Spinal cord (tissue), 10 donors: ENCODE measurements at places on chromosomes 6 and 20.

DNA sequence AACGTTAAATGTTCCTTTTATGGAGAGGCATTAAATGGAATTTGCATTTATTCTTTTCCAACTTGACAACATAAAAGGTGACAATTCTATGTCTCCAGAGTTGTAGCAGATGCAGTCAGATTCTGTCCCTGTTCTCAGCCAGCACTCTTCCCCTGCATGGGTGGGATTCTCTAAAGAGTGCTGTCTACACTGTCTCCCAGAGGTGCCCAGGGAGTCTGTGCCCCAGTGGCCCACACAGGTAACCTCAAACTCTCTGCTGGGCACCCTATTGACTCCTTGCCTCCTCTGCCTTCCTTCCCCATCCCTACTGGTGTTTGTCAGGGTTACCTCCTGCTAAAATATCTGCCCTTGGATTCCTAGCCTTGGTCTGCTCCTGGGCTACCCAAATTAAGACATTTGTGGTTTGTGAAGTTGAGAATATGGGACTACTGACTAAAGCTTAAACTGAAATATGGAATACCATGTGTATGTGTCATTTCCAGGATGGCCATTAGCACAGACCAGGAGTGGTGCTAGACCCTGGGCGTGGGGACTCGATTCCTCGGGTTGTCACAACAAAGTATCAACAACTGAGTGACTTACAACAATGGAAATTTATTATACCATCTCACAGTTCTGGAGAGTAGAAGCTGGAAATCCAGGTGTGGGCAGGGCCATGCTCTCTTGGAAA lies 284.7 kb downstream of the CDH26 start:
- peaks cover 18% of the 10 kb centered on the region for H3K4me1 ChIP-seq
- H3K36me3 ChIP-seq: no peaks in the 10 kb centered on the region
- peaks cover 5% of the 10 kb centered on the region for H3K27me3 ChIP-seq
- no peak overlapping the region for H3K4me3 ChIP-seq
- no peak overlapping the region for H3K27ac ChIP-seq

- H3K4me3 ChIP-seq: no peak overlapping the region
- peaks cover 30% of the 10 kb centered on the region for H3K4me1 ChIP-seq
- H3K36me3 ChIP-seq: peaks cover 5% of the 10 kb centered on the region
- no peak overlapping the region for H3K27ac ChIP-seq
- no peak for DNase-seq
Observed at GRCh38 chr20:64108731-64109681, 1.6 kb upstream of the NPBWR2 start.

- peaks cover 66% of the 10 kb centered on the region for H3K4me1 ChIP-seq
- H3K4me3 ChIP-seq: no peak overlapping the region
- H3K27ac ChIP-seq: no peak overlapping the region
- peaks cover 50% of the 10 kb centered on the region for H3K36me3 ChIP-seq
- no peak for DNase-seq
Observed at GRCh38 chr6:158764926-158765325, 54.2 kb downstream of the EZR start.

GRCh38 chr6:79081663-79082062 lies 3.6 kb upstream of the PHIP start:
- H3K36me3 ChIP-seq: no peaks in the 10 kb centered on the region
- H3K4me3 ChIP-seq: no peak overlapping the region
- no peak overlapping the region for H3K27ac ChIP-seq
- no peaks in the 10 kb centered on the region for H3K27me3 ChIP-seq
- no peaks in the 10 kb centered on the region for H3K4me1 ChIP-seq

DNA sequence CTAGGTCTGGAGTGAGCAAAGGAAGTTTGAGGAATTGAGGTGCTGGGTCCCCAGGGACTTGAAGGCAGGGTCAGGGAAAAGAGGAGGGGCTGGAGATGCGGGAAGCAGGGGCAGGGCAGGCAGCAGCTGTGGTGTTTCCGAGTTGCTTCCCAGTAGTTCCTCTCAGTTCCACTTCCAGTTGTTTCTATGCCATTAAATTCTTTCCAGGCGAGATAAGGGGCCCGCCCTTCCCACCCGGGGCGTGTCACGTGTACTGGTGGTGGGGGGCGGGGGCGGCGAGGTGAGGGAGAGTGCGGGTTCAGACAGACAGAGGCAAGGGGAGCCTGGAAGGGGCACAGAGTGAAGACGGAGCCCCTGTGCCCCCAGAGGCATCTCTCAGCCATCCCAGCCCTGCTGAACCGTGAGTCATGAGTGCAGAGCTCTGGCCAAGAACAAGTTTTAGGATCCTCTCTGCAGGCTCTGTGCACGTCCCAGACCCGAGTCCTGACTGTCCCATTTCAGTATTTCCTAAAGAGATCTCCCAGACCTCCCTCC lies 977 bp downstream of the TNXB start:
- peaks cover 26% of the 10 kb centered on the region for H3K27me3 ChIP-seq
- peak; percentile 64 for DNase-seq
- H3K4me3 ChIP-seq: peak overlapping the region; percentile 35
- H3K27ac ChIP-seq: peak overlapping the region; percentile 80
- peaks cover 6% of the 10 kb centered on the region for H3K36me3 ChIP-seq

GRCh38 chr6:87870556-87870955 lies 168.5 kb upstream of the AKIRIN2 start:
- DNase-seq: no peak
- H3K36me3 ChIP-seq: no peaks in the 10 kb centered on the region
- H3K27me3 ChIP-seq: no peaks in the 10 kb centered on the region
- no peak overlapping the region for H3K4me3 ChIP-seq

DNA sequence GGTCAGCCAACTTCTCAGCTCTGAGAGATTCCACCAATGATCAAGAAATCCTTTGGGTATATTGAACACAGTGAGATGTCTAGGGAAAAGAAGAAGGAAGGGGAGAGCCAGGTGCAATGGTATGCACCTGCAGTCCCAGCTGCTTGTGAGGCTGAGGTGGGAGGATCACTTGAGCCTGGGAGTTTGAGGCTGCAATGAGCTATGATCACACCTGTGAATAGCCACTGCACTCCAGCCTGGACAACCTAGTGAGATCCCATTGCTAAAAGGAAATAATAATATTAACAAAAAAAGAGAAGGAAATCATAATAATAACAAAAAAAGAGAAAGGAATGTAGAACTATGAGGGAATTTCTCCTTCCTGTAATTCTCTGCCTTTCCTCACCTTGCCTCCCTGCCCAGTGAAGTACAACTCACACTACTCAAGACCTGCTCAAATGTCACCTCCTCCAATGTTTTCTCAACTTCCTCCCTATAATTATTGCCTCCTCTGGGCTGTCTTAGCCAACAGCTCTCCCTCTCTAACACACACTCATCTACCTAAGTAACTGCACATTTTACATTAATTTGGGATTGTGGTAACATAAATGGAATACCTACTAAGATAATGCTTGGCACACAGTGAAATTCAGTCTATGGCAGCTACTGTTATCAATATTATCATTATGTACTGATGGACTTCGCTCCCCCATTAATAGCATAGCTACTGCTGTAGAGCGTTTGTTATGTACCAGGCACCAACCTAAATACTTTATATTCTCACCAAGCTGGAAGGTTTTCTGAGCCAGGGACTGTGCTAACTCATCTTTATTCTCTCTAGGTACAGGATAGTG lies 103.6 kb downstream of the KIF13A start:
- H3K36me3 ChIP-seq: no peaks in the 10 kb centered on the region
- no peak for DNase-seq
- no peaks in the 10 kb centered on the region for H3K27me3 ChIP-seq
- H3K4me3 ChIP-seq: no peak overlapping the region

GRCh38 chr20:23145281-23145700 lies 59.2 kb upstream of the CD93 start:
- no peak overlapping the region for H3K4me3 ChIP-seq
- H3K36me3 ChIP-seq: no peaks in the 10 kb centered on the region
- no peaks in the 10 kb centered on the region for H3K27me3 ChIP-seq
- H3K4me1 ChIP-seq: peaks cover 9% of the 10 kb centered on the region
- no peak overlapping the region for H3K27ac ChIP-seq

GRCh38 chr6:18280084-18280483 lies 15.8 kb upstream of the DEK start:
- no peak for DNase-seq
- no peak overlapping the region for H3K27ac ChIP-seq
- peaks cover 12% of the 10 kb centered on the region for H3K4me1 ChIP-seq

GRCh38 chr20:2136275-2136674 lies 34.6 kb downstream of the STK35 start:
- H3K36me3 ChIP-seq: peaks cover 3% of the 10 kb centered on the region
- H3K4me1 ChIP-seq: peaks cover 39% of the 10 kb centered on the region
- no peak for DNase-seq
- no peak overlapping the region for H3K4me3 ChIP-seq
- H3K27ac ChIP-seq: no peak overlapping the region

GRCh38 chr6:111824608-111825337 lies 48.5 kb downstream of the FYN start:
- H3K27ac ChIP-seq: peak overlapping the region; percentile 4
- peaks cover 14% of the 10 kb centered on the region for H3K4me1 ChIP-seq
- H3K27me3 ChIP-seq: no peaks in the 10 kb centered on the region
- H3K36me3 ChIP-seq: no peaks in the 10 kb centered on the region
- no peak overlapping the region for H3K4me3 ChIP-seq
- DNase-seq: no peak
